ENCODE measurements at places on chromosomes 11 and 22.

DNA sequence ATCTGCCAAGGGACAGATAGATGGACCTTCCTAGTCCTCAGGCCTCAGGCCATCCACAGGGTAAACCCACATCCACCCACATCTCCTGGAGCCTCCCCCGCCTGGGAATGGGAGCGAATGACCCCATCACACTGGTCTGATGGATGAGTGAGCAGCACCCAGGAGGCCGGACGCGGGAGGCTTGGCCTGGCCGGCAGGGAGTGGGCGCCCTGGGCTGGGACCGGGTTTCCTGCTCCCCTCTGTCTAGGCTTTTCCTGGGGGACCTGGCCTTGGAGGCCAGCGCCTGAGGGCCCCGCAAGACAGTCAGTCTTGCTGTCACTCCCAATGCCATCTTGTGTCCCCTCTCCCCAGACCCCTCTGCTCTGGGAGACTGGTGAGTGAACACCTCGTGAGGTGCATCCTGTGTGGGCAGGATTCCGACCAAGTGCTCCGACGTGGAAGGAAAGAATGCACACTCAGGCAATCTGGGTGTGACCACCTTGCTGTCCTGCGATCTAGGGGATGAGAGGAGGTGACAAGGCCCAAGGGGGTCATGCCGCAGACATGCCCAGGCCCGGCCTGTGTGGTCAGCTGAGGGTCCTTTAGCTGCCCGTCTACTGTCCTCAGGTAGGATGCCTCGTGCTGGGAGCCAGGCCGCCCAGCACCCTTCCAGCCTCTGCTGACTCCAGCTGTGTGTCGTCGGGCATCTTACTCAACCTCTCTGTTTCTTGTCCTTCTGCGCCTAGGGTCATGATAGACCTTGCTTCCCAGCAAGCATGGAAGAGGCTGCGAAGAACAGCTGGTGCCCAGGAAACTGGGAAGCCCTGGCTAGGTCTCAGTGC lies 26.5 kb upstream of the WNT7B start:
- peak; percentile 35 for DNase-seq

- DNase-seq, result no peak
Observed at GRCh38 chr11:87290304-87290922, 252.7 kb downstream of the TMEM135 start.

- peak; percentile 51 for DNase-seq
Observed at GRCh38 chr11:88420165-88420791, 82.7 kb upstream of the CTSC start.

DNA sequence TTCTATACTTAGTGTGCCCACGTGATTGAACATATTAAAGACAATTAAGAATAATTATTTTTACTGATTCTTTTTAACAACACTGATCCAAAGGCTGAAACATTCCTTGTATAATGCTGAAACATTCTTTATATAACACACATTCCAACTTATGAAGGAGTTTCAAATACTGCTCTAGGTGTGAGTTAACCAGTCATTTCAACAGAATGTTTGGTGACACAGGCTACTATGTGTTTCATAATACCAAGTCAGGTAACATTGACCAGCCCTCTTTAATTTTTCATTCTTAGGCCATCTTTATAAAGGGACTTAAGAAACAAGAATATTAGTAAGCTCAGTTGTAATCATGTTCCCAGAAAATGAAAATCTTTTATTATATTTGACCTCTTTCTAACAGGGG lies 136.6 kb downstream of the ELP4 start:
- no peak for DNase-seq

GRCh38 chr22:29311464-29312217 lies 3.9 kb downstream of the RASL10A start:
- DNase-seq, result peak; percentile 64

DNA sequence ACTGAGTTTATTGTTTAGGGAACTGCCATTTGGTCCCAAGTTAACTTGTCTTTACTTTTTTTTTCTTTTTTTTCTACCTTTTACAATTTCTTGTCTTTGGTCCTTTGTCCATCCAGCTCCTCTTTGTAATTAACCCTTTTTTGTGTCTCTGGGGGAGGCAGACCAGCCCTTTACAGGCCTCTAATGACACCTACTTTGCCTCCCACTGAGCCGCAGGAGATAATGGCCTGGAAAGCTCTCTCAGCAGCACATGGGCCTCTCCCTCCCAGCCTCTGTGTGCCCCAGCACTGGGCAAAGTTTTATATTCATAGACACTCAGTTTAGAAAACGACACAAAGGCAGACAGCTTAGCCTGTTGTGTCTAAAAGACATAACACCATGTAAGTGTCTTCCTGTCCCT lies 480.4 kb downstream of the SOX6 start:
- DNase-seq, result no peak

GRCh38 chr11:2265396-2265795 lies 5.0 kb downstream of the ASCL2 start:
- peak; percentile 55 for DNase-seq

DNA sequence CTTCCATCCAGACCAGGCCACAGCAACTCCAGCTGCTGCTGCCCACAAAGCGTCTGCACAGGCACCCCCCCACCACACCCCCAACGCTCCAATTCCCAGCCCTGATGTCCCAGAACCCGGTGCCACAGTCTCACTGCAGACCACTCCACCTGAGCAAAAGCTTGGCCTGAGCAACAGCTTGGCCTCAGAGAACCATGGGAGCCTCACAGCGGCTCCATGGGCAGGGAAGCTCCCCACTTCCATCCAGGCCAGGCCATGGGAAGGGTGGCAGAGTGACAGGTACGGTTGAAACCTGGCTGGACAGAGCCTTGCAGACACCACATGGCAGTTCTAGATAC lies 13.2 kb downstream of the PLXNB2 start:
- DNase-seq, result no peak

DNA sequence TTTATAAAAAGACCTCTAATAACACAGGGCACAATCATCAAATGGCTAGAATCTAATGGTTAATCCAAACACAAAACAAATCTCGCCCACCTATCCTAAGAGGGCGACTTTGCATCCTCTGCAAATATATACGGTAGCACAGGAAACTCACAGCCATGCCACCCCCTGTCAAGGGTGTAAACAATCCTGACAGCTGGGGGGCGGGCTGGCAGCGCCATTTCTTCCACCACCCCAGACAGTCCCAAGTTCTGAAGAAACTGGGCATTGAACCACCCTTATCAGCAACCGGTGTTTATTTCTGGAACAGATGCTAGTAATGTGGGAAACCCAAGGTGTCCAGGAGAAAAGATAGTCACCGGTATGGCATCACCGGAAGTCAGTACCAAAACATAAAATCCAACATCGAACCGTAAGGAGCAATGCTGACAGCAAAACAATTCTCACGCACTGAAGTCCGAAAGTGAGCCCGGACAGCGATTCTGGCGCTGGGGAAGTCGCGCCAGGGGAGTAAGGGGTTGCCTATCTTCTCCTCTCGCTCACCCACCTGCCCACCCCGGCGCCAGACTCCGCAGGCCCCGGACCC lies 825 bp downstream of the FBXO3 start:
- peak; percentile 26 for DNase-seq

DNA sequence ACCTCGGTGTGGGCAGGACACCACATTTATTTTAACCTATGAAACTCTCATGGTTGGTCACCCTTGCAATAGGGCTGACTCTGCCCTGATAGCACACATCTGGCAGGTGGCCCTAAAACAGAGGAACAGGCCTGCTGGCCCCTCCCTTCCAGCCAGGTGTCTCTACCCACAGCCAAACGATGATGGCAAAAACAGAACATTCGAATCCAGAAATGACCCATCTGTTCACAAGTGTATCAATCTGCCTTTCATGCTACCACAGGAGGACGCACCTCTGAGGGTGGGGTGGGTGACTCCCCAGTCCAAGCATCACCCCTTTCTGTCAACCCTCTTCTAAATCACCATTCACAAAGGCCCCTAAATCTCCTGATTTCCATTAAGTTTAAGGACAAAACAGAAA lies 118.1 kb downstream of the ETS1 start:
- DNase-seq, result no peak

- no peak for DNase-seq
Observed at GRCh38 chr11:46979358-46979757, 42.8 kb downstream of the CSTPP1 start.

DNA sequence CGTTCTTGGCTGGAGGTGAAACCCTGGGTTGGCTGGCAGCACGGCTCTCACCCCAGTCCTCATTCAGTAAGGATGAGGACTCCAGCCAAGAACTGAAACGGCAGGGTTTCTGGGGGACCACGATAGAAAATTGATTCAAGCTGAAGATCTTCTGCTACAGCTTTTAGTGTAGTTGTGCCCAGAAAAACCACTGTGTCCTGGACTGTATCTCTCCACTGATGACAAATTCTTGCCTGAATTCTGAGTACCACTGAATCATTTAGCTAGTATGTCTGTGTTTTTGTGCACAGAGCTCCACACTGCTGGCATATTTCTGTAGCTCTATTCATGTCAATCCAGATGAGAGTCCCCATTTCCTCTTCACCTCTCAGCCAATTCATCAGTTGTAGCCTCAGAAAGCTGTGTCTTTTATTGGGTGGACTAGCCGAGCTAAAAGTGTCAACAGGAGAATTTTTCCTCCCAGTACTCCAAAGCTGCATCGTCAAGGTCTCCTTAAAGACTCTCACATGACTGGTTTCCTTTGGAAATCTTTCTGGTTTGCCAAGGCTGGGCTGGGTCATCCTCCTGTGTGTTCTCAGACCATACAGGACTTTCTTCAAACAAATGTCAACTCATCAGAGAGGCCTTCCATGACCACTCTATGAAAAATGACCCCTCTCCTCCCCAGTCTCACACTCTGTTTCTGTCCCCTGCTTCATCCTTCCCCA lies 144.6 kb downstream of the LDLRAD3 start:
- DNase-seq, result no peak

DNA sequence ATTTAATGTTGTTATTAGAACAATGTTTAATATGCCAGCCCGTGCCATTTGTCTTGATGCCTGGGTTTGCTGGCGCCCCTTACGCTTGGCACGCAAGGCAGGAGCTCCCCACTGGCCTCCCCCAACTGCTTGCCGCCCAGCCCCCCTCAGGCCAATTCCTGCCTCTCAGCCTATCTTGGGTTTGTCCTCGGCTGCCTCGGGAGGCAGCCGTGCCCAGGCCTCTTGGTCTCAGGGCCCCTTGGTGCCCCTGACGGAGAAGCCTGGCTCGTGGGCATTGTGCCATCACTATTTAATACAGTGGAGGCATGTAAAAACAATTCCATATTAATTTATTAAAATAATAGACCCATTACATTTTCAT lies 119.8 kb downstream of the KCNQ1OT1 start:
- peak; percentile 34 for DNase-seq

All from left ventricle myocardium superior (tissue), 1 donor.